Islet precursor cell (in vitro differentiated cells): ENCODE measurements at places on chromosomes 3 and 15.

DNA sequence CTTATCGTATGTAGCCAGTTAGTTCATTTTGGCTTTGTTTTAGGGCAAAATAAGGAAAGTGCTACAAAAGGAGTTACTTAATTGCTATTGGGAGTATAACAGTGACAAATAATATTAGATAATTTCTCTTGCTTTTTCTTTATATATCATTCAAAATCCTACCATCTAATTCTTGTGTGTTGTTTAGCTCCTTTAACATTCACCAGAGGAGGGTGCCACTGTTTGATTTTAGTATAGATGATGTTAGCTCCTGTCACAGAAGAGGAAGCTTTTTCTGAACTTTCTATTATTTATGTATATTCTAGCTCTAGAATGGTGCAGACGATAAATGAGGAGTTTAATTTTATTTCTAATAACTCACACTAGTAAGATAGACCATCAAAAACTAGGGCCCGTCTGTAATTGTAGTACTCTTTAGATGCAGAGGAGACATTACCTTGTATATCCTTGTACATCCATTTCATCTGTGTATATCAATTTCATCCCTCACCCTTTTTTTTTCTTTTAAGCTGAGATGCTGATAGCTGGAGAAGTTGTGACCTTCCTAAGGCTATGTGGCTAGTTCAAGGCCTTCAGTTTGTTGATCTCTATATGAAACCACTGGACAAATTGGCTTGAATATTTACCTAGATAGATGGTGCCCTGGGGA lies 3.0 kb downstream of the PPM1L start:
- DNase-seq, result no peak

DNA sequence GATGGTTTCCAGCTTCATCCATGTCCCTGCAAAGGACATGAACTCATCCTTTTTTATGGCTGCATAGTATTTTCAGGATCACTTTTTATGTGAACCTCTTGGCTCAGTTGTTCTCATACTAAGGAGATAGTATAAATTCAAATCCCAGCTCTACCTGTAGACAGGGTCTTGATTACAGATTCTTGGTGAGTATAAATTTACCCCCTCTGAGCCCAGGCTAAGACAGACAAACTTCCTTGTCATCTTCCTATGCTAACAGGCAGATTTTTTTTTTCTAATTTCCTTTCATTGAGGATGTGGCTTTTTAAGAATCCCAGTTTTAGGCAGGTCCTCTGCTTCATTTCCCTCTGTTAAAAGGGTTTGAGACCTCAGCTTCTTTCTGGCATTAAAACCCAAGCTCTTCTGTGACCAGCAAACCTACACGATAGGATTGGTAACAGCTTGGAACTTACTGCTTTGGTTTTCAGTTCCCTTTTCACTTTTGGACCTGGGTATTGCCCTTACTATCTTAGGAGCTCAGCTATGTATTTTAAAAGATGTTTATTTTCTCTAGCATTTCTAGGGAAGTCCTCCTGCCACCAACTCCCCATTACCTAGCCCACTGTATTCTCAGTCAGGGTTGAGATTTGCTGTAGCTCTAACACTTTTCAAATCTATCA lies 72.5 kb downstream of the VPS8 start:
- no peak for DNase-seq

GRCh38 chr3:185356499-185356898 lies 6.4 kb upstream of the MAP3K13 start:
- DNase-seq, result no peak

DNA sequence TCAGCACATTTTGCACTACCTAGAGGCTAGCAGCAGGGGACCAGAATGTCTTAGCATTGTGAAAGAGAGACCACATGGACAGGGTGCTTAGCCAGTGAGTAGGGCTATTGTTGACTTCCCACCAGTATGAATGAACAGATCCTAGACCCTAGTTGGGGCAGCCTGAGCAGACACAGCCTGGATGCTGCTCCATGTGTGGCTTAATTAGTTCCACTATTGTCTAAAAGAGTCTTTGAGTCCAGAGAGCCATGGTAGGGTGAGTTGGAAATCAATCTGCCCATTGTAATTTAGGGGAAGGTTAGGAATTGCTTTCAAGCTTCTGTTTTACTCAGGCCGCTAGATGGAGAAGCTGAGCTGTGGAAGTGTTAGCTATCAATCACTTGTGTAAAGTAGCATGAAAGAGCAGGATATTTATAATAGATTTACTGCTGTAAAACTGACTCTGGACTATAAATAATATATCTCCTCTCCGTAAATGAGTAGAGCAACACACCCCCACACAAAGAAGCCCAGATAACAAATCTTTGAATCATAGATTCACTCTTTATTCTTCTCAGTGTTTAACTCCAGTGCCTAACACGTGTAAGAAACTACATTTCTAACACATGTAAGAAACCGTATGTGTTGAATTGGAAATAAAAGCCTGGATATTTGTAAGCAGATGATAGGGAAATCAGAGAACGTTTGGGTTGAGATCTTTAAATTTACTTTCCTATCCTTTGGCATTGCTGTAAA lies 4.1 kb upstream of the GCSAM start:
- peak; percentile 65 for DNase-seq

DNA sequence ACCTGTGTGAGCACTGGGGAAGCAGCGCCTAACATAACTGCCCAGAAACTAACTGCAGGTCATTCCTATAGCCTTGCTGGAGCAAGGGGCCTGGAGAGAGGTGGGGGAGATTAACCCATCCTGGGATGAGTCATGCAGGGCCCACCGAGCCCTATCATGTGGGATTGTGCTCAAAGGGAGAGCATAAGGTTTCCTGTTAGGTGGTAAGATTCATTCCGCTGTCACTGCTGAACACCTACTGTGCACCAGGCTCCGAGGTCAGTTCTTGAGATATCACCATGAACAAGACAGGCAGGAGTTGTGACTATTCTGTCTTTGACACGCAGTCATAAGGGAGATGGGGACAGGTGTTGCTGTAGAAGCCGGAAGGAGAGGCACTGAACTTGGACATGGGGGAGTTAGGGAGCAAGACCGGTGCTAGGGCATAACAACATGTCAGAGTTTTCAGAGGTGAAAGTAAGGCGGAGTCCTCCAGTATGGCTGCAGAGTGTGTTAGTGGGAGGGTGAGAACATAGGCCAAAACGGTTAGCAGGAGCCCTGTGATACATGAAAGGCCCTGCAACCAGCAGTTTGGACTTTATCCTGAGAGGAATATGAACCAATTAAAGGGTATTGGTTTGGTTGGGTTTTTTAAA lies 2.4 kb downstream of the SLC25A38 start:
- peak; percentile 57 for DNase-seq

DNA sequence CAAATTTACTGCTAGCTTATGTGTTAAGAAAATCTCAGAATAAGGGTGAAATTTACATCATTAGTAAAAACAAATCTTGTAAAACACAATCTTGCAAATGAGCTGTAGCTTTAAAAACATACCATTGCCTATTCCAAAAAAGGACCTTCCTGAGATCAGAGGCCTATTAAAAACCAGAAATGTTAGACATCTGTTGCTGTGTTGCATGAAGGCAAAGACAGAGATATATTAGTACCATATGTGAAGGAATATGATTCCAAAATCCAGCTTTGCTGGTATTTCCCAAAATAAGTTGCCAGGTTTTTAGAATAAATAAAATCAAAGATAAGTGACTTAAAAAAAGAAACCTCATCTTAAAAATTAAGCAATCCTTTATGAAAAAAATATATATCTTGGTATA lies 504.1 kb upstream of the CDIN1 start:
- no peak for DNase-seq

GRCh38 chr3:190645932-190646460 lies 132.1 kb downstream of the IL1RAP start:
- no peak for DNase-seq

DNA sequence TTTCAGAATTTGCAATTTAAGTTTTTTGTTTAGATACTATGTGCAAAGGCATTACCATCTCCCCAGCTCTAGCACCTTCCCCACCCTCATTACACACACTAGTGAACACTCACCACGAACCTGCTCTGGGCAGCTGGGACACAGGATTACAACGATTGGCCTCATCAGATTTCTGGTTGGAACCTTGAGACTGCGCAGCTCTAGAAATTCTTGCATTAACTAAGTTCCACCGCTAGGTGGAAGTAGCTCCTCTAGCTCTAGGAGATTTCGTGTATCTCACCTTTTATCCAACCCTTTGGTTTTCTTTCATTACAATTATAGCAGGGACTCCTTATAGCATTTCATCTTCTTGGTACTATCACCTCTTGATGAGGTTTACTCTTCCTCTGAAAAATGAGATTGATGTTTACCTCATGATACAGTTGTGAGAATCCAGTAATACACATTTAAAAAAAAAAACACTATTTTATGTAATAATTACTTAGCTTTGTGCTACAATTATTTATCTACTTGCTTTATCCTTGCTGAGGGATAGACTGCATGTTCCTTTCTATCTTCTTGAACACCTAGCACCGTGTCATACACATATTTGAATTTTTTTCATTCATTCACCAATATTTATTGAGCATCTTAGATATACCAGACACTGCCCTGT lies 28.7 kb upstream of the PLOD2 start:
- DNase-seq, result no peak

DNA sequence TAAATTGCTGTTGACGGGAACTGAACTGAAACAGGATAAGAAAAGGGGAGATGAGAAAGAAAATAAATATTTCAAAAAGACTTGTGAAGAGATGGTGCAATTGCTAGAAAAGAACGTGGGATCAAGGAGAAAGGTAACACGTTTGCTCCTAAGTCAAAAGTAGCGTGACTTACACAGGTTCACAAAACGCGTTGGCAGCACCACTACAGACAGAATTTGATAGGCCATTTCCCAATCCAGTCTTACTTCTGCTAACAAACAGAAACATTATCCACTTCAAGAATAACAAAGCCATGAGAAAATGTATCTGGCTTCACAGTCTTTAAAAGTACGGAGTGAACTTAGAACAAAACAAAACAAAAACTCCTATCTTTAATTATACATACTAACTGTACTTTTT lies 75.5 kb downstream of the DPH6 start:
- no peak for DNase-seq

DNA sequence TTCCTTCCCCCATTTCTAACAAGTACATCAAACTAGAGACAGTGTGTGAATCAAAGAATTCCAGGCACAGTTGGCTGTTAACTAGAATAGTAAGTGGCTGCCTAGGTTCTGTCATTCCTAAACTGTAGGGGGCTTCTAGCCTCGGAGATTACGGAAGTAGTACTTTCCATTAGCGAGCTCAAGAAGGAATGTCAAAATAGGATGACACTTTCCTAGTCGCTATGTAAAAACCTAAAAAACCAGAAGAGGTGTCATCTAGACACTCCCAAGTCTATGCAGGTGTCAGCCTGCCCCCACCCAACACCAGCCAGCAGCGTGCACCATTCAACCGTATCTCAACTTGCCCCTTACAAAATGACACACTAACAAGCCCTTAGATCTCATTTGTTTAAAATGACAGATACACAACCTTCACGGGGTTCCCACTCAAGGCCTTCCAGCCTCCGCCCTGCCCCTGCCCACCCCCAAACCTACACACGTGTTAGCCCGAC lies 874 bp downstream of the INO80 start:
- DNase-seq, result no peak

DNA sequence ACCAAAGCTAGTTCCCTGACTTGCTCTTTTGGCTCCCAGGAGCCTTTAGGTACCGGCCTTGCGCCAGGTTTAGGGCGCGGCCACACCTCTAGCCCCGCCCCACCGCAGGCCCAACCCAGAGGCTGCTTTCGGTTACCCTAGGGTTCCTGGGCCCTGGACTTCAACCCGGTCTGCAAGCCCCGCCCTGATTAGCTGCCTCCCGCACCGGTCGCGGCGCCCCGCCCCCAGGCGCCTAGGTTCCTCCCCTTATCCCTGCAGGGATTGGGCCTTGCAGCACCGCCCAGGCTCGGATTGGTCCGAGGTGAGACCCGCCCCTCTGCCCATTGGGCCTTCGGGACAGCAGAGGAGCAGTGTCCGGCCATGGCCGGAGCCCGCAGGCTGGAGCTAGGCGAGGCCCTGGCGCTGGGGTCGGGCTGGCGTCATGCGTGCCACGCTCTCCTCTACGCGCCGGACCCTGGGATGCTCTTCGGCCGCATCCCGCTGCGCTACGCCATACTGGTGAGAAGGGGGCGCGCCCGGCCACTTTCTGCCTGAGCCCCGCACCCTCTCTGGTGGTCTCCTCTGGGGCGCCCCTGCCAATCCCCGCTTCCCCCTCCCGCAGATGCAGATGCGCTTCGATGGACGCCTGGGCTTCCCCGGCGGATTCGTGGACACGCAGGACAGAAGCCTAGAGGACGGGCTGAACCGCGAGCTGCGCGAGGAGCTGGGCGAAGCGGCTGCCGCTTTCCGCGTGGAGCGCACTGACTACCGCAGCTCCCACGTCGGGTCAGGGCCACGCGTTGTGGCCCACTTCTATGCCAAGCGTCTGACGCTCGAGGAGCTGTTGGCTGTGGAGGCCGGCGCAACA lies at the start of gene NUDT16:
TSS of gene NUDT16 (plus strand) at position 330 of the 847 bp plus-strand sequence. CDS start at position 361, 31 bp downstream.
- DNase-seq, result peak; percentile 100

- no peak for DNase-seq
These were observed 19.3 kb downstream of the TNFAIP8L3 start for GRCh38 chr15:51075364-51075763.

DNA sequence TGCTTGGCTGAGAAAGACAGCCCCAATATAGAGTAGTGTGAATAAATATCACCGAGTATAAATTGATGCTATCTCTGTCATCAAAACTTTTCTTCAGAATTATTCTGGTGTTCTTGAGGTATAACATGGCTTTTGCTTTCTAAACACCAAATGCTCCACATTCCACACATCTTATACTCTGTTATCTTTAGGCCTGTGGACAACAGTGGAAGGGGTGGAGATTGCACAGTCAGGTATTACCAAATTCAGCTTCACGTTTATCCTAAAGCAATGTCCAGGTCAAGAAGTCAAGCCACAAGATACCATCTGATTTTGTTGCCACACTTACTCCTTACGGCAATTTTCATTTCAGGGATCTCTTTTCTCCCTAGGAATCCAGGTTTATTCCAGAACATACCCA lies 394.8 kb downstream of the SI start:
- no peak for DNase-seq

DNA sequence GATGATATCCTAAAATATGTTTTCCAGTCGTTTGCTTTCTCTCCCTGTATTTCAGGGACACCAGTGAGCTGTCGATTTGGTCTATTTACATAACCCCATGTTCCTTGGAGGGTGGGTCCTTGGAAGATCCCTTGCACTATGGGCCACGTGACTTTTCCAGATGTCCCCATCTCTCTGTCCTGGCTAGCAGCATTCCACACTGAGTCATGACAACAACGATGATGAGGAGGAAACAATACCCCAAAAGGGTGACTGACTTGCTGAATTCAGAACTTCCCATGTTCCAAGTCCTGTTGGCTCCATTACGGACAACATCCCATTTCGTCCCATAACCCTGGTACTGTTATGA lies 134.3 kb downstream of the NSMCE3 start:
- DNase-seq, result no peak

GRCh38 chr3:125163739-125164601 lies 48.6 kb downstream of the SLC12A8 start:
- peak; percentile 86 for DNase-seq

- no peak for DNase-seq
These were observed 2.7 kb downstream of the ABHD14A start for GRCh38 chr3:51977446-51978142.

GRCh38 chr3:132542577-132542976 lies 54.5 kb upstream of the ACKR4 start:
- DNase-seq, result no peak
